NCI-H187 treated with DMSO at 0.1 percent for 48 hours (cell line): ENCODE measurements at places on chromosomes 11 and 22.
A peak's percentile ranks its signal among the peaks of the same experiment; 100 is the strongest.

- no peak for DNase-seq
Observed at GRCh38 chr22:20531404-20532201, 24.2 kb downstream of the MED15 start.

GRCh38 chr22:37442135-37442534 lies 14.9 kb upstream of the ELFN2 start:
- no peak for DNase-seq

DNA sequence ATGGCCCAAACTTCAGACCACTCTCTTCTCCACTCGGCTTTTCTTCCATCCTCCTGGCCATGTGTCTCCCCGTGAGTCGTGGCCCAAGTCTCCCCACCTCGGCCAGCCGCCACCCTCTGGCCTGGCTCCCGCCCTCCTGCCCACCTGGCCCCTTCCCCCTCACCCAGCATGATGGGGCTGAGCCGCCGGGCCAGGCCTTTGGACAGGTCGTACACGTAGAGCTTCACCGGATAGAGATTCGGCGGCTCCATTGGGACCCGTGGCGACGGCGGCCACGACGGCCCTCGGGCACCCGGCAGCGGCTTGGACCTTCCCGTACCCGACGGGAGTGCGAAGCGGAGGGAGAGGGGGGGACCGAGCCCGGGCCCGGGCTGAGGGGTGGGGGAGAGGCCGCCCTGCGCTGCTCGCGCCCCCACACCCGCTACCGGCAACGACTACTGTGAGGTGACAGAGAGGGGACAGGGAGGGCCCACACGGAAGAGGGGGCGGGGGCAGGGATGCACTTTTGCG lies at the start of gene DESI1:
DESI1 (minus strand) TSS at position 455 of the 510 bp plus-strand sequence; CDS start at position 251, 204 bp downstream.
- no peak for DNase-seq

DNA sequence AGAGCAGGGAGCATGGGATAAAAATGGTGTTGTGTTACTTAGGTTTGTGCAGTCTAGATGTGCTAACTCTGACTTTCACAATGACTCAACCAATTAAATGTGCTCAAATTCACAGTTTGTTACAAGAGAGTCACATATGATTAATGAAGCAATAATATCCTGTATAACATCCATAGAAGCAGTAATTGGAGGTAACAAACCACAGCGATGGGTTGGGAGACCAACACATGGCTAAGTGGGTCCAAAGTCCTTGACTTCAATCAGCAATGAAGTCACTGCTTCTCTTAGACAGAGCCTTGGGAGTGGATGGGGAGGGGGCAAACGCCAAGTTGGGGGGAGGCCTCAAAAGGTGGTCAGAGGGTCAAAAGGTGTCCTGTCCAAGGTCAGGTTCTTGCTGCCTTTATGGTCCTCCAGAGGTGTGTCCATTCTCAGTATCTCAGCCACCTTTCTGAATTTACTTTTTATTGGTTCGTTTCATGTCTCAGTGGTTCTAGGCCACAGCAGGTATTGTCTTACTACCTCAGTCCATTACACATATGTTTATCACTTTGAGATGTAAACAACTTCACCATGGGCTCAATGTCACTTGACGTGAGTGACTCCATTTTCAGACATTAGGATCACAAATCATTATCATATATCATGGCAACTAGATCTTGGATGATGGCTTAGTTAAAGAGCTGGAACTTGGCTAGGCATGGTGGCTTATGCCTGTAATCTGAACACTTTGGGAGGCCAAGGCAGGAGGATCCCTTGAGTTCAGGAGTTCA lies 32.4 kb downstream of the SLN start:
- DNase-seq: no peak

DNA sequence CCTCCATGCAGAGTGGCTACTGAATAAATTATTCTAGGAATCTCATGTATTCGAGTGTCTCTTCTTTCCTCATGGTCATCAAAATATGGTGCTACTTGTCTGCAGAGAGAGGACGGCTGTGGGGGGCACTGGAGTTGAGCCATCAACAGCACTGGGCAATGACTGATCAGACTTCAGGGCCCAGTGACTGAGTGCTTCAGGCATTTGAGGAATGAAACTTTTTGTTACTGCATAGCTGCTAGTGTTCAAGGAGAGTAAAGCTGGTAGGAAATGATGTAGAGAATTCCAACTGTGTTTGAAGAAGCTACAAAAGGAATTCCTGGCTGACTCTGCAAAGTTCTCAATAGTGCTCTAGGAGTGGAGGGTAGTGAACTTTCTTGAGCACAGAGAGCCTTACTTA lies 277.7 kb downstream of the CADM1 start:
- no peak for DNase-seq

DNA sequence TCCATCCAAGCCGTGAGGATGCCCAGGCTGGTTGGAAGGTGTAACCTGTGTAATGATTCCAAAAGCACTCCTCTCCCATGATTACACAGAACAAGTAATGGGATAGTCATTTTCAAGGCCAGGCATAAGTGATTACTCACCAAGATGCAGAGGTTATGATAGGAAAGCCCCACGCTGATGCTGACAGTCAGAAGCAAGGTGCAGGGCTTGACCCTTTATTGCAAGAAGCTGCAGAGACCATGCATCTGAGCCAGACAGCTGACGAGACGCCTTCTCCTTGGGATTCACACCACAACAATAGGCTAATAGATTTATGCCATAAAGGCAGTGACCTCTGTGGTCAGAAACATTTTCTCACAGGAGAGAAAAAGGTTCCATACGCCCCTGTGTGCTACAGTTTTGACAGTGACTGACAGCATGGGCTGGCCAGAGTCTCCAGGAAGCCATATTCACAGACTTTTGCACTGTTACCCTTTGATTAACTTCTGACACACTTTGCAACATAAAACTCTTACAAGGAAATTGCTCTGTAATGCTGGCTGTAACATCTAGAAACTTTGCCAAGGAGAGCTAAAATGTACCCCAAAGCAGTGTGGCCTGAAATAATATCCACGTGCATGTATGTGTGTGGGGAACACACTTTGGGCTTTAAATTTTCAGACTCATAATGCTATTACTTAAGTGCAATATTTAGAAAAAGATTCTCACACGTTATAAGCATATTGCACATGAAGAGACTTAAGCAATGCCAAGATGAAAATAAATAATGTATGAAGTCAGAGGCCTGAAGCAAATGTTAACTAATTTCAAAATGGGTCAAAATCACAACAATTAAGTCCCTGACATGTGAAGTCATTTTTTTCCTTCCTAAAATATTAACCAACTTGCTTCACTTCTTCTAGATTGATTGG lies 1079.0 kb upstream of the TENM4 start:
- no peak for DNase-seq

DNA sequence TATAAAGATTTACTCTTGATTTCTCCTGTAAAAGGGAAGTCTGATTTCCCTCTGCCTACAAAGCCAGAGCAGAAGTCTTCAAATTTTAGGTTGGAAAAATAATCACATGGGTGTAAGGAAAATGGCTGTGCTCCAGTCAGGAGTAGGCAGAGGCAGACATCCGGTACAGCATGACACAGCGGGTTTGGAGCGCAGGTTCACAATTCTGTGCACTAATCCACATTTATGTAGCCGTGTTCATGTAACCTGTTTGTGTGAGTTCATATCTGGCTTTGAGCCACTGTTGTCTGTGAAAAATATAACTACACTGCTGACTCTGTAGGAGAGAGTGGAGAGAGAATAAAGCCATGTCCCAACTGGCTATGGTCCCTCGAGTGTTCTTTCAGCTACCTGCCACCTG lies 248.0 kb downstream of the CASP12 start:
- no peak for DNase-seq

DNA sequence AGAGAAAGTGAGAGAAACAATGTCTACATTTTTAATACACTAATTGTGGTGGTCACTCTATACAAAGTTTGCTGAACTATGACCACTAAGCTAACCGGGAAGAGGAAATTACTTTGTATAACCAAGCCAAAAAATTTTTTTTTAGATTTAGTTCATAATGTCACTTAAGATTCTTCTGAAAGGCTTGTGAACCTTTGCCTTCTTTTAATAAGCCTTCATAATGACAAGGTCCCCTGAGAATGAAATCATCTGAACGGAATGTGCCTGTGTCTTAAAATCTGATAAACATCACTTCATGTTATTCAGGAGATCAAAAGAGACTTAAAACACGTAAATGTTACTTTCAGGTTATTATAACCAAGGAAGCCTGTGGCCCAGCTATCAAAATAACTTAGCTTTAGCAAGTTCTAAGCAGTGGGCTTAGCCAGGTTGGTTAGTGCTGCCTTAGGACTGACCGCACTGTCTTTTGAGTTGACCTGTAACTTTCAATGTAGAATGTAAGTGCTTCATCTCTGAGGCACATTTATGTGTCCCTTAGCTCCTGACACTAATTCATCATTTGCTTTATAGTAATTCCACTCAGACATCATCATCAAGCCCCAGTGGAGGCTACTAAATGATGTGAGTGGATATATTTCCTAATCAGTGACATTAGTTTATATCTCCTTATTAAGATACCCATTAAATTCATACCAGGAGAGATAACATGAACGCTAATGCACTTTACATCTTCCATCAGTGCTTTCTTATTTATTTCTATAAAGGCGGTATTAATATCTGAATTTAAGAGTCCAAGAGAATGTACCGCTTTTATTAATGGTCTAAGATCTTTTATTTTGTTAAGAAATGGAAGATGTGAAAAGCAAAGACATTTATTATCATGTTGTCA lies 122.5 kb downstream of the WNT11 start:
- DNase-seq: no peak

DNA sequence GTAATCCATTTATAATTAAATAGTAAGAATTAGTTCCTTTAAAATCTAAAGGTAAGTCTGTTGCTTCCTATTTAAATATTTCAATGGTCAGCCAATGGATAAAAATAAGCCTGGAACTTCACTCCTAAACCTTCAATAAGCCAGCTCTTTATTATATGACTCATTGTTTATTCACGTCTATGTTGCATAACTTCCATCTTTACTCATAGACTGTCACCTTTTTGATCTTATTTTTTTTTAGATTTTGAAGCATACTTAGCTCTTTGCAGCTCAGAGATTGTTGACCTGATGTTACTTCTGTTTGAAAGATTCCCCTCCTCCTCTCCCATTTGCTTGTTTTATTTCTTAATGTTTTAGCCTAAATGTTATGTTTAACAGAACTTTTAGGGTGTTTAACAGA lies 1571.2 kb upstream of the RAG2 start:
- no peak for DNase-seq

- no peak for DNase-seq
Observed at GRCh38 chr22:27583856-27584255, 217.7 kb downstream of the MN1 start.

GRCh38 chr11:6931146-6931713 lies 5.0 kb downstream of the ZNF215 start:
- no peak for DNase-seq

DNA sequence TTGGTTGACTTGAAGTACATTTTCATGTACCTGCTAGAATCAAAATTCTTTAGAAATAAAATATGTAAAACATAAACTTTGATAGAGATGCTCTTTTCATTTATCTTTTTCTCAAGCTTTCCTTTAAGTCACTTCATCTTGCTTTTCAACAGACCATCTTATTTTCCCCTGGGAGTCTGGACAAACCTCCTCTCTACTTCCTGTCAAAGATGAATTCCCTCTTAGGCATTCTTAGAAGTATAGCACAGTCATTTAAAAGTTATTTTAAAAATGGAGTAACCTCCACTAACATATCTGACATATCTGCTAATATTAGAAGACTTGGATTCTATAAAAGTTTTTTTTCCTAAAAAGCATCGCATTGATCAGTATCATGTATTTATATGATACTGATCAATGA lies 84.8 kb upstream of the PAX6 start:
- no peak for DNase-seq

DNA sequence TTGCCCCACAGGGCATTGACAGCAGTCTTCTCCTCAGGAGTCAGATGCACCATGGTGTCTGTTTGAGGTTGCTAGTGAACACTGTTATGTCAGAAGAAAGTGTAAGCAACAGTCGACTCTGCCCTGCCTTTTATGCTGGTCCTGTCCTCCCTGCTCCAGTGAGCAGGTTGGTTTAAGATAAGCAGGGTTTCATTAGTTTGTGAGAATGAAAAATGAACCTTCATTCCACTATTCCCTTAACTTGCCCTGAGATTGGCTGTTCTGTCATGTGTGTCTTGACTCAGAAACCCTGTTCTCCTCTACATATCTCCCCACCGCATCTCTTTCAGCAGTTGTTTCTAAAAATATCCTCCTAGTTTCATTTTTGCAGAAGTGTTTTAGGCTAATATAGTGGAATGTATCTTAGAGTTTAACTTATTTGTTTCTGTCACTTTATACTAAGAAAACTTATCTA lies at the start of gene HBD:
HBD (minus strand) TSS at position 103 of the 454 bp plus-strand sequence; CDS start at position 53, 50 bp downstream.
- no peak for DNase-seq

GRCh38 chr11:91795139-91795887 lies 429.3 kb upstream of the FAT3 start:
- DNase-seq: no peak

GRCh38 chr11:44927174-44927661 lies 23.5 kb downstream of the TP53I11 start:
- peak; percentile 16 for DNase-seq
